ENCODE measurements at places on chromosomes 4 and X.

- no peak for DNase-seq
These were observed 10.1 kb downstream of the STK26 start for GRCh38 chrX:132033166-132033565.

DNA sequence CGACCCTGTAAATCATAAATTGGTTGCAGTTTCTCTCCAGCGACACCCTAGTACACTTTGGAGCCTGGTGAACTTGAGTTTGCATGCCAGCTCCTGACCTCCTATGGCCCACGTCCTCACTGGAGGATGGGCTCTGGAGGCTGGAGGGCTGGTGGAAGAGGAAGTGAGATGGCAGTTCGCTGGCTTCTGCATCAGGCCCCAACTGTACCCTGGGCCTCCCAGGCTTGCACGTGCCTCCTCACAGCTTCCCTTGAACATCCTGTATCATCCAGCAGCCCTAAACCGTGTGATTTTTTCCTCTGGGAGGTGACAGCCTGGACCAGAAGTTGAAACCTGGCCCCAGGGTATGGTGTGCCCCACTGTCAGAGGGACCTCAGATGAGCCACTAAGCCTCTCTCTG lies 78.5 kb downstream of the HTRA3 start:
- no peak for DNase-seq

- no peak for DNase-seq
These were observed 129.2 kb downstream of the FHDC1 start for GRCh38 chr4:153065276-153065675.

GRCh38 chr4:100041646-100042045 lies 91.6 kb upstream of the H2AZ1 start:
- DNase-seq = no peak

DNA sequence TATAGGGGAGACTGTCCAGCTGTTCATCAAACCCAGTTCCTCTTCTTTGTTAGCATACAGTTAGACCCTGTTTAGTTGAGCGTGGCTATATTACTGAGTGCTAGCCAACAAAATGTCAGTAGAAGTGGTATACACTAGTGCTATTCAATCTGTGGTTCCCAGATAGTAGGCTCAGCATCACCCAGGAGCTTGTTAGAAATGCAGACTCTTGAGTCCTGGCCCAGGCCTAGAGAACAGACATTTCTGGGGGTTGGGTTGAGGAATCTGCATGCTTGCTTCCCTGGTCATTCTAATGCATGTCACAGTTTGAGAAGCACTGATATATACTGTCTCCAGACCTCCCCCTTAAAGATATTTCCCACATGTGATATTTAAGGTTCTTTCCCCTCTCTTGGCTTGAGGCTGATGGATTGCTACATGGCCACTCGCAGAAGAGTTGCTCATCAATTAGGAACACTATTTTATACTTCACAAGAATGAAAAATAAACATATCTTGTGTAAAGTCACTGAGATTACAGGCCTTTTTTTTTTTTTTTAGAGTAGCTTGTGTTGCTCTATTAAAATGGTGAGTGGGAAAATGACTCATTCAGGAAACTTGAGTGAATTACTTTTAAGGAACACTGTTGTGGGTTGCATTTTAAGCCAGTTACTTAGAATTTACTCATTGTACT lies 289.0 kb downstream of the STIM2 start:
- DNase-seq = no peak

DNA sequence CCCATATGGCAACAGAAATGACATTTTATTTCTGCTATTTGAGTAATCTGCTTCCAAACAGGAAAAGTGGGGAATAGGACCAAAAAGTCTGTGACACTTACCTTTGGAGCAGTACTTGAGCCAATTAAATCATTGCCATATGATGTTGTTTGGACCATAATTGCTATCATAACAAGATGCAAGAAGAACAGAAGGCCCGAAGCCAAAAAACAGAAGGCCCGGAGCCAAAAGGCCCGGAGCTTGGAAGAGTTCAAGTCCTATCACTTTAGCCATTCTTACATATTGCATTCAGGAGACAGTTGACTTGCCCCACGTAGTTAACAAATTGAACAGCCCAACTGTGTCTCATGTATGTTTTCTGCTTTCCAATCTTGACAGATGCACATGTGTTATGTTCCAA lies 285.6 kb downstream of the ARHGAP24 start:
- no peak for DNase-seq

DNA sequence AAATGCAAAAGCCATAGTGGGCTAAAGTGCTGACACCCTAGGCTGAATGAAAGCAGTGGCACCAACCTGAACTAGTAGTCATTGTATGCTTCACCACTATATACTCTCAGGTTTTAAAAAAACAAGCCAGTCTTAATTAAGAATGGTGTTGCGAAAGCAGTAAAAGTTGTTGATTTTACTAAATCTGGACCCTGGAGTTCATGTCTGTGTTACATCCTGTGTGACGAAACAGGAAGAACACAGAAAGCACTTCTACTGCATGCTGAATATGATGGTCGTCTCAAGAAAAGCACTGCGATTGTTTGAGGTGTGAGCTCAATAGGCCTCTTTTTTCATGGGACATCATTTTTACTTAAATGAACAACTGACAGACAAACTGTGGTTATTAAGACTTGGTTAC lies 24.2 kb upstream of the GDPD2 start:
- no peak for DNase-seq

Measured in glutamatergic neuron (in vitro differentiated cells).